Thoracic aorta (tissue), 2 donors: ENCODE measurements at places on chromosomes 4 and X.
A peak's percentile ranks its signal among the peaks of the same experiment; 100 is the strongest.

- peak; percentile 26 for DNase-seq
Measured at GRCh38 chr4:41143311-41144039, 70.9 kb downstream of the APBB2 start.

DNA sequence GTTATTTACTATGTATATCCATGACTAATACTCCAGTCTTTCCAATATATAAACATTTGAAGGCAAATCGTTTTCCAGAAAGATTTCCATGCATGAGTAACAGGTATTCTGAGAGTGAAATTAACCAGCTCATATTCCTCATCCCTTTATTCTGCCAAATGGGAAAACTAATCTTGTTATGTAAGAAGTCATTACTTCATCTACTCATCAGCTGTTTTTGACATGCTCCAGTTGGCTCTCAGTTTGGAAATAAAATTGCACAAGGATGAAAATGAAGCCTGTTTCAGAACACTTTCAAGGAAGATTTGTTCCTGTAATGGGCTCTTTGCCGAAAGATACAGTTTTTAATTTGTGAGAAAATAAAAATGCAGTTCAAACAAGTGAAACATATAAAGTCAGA, 121.9 kb downstream of the KCTD8 start:
- no peak for DNase-seq

- no peak for DNase-seq
Measured at GRCh38 chr4:137430171-137430570, 102.1 kb downstream of the PCDH18 start.

DNA sequence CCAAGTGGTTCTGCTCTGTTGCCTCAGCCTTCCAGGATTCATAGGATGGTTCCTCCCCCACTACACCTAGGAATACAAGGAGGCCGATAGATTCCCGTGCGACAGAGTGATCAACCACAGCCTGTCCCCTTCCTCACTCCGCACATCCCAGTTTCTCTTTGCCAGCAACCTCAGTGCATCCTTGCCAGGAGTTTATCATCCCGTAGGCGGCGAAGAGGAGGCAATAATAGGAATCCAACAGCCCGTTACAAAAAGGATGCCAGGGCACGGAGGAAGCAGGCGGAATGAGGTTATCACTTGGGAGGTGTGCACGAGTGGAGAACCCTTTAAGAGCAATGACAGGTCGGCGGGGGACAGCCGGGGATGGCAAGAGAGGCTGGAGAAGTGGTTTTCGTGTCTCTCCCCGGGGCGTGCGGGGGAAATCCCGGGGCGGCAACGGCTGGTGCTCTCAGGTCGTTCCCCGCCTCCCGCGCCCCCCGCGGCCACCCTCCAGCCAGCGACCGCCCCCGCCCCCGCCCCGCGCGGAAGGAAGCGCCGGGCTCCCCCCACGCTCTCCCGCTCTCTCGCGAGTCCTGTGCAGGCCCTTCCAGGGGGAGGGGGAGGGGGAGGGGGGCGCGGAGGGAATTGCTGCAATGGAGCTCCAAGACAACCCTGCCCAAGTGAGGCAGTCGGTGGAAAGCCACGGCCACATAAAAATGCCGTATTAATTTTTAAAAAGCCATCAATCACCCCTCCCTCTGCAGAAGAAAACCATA, 1.6 kb downstream of the PPP3CA start:
- DNase-seq, result no peak

DNA sequence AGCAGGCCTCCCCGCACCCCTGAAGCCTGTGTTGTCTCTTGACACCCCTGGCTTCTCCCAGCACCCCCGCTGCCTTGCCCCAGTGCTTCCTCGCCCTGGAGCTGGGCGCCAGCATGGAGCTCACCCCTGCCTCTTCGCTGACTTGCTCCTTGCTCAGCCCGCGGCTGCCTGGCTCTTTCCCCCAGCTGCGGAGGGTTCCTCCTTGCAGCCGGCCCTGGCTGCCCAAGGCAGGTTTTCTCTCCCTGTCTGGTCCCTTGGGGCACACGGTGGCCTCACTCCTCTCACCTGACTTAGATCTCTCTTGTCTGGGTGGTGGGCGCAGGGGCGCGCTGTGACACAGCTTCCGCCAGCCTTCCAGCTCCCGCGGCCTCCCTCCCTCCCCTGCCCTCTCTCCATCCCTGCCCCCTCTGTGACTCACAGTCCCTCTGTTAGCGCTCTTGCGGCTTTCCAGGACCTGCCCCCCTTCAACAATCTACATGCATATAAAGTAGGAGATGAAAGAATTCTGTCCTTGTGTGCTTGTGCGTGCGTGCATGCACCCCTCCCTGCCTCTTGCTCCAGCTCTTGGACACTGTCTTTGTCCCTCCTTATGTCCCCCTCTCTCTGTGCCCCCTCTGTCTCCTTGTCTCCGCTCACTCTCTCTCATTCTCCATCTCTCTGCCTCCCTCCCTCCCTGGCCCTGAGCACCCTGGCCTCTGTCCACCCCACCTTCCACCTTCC, 2.2 kb downstream of the PLXNB3 start:
- DNase-seq, result no peak

GRCh38 chr4:173909294-173909693, 374.2 kb downstream of the FBXO8 start:
- no peak for DNase-seq

DNA sequence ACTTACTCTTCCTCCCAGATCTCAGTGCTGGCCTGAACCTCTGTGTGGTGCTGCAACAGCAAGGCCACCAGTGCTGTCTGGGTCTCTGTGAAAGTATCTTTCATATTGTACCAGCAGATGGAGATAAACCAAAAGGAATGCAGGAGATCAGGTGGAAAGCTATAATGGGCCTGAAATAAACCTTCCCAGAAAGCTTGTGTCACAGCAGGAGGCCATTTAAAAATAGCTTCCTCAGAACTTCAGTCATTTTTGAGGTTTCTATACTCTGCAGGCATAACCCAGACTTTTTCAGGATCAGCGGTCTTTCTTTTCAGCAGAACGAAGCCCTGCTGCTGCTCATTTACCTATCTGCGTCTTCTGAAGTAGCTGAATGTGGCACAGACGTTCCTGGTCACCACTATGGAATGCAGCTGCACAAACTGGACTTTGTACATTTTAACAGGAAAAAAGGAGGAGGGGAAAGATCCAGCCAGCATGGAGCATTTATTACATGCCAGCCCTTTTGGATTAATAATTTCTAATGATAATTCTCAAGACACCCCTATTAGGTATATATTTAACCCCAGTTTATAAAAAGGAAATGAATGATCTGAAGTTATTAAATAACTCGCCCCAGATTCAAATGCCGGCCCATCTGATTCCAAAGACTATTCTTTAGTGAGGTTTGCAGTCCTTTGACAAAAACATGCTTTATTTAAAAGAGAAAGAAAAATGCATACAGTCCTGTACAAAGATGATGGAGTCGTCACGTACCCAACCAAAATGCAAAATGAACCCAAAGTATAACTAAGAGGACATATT, 119.7 kb downstream of the NFKB1 start:
- no peak for DNase-seq

- no peak for DNase-seq
Measured at GRCh38 chrX:155216940-155217440, 730 bp downstream of the VBP1 start.

DNA sequence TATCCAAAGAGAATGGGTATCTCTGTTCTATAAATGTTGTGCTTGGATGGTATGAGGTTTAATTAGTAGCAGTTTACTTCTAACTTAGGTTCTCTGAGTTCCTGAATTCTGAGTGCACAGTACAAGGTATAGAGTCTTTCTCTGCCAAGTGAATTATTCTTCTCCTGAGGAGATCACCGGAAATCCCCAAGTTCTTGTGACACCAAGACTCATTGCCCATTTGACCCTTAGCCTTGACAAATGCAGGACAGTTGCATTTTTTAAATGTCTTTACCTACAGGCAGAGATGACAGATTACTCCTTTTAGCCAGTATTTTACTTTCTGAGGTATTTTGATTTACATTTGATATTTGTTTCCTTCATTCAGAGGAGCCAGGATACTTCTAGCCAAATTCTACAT, 72.9 kb downstream of the MAOA start:
- no peak for DNase-seq

GRCh38 chr4:15340902-15341732, 86.7 kb upstream of the C1QTNF7 start:
- DNase-seq, result no peak

GRCh38 chr4:106473515-106473914, 104.9 kb upstream of the GIMD1 start:
- DNase-seq, result no peak

DNA sequence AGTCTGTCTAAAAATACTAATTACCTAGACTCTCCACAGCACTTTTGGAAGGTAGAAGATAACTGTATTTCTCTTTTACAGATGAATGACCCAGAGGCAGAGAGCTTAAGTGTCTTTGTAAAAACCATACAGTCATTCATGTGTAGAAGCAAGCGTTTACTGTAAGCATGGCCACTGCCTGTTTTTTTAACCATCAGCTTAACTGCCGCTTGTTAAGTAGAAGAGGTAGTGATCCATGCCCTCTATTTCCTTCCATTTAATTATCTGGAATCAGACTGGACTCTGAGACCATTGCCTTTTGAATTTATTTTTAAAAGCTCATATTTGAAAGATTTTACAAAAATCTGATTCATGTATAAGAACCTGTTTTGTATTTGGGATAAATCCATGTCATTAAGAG, 111.2 kb upstream of the TECRL start:
- no peak for DNase-seq

DNA sequence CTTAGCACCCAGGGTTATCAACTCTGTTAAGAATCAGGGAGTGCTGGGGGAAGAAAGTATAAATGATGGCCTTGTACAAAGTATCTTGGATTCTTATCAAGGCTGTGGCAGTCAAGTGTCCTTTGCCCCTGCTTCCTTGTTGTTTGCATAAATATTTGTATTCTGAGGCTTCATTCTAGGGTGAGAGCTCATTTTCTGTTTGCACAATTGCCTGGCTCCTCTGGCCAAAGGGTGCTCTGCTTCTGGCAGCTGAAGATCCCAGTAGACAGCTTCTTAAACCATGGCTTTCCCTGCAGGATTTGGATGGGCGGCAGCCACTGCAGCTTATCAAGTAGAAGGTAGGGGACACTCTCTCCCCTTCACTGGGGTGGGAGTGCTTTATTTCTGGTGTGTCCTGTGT, at the start of gene GBA3:
GBA3 (plus strand) TSS at position 202 of the 400 bp plus-strand sequence.
- DNase-seq, result no peak

- DNase-seq, result no peak
Measured at GRCh38 chr4:16725252-16725651, 173.2 kb downstream of the LDB2 start.

GRCh38 chr4:137541876-137542646, 9.8 kb upstream of the PCDH18 start:
- DNase-seq, result no peak

GRCh38 chrX:129719931-129720530, 18.7 kb upstream of the XPNPEP2 start:
- no peak for DNase-seq

GRCh38 chr4:41644288-41644914, 104.1 kb downstream of the PHOX2B start:
- no peak for DNase-seq

- no peak for DNase-seq
Measured at GRCh38 chrX:41250867-41251266, 83.1 kb upstream of the DDX3X start.

DNA sequence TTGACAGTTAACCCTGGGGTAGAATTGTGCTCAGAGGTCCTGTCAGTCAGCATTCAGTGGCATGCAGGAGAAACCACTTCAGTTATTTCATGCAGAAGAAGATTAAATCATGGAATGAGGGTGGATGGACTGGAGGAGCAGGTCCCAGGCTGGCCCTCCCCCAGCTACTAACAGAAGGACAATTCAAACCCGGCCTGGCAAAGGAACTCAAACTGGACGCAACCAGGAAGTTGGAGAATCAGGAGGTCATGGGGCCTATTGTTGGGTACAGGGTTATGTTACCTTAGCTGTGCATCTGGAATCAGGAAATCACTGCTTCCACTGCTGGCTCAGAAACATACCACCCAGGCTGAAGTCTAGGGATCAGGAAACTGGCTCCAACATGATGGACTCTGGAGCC, 121.4 kb downstream of the GPAT3 start:
- no peak for DNase-seq

GRCh38 chrX:63855896-63856295, 70.9 kb upstream of the ARHGEF9 start:
- no peak for DNase-seq

GRCh38 chr4:44118971-44119680, 329.5 kb downstream of the KCTD8 start:
- DNase-seq, result no peak

GRCh38 chr4:156596706-156597329, 374.8 kb downstream of the PDGFC start:
- no peak for DNase-seq

DNA sequence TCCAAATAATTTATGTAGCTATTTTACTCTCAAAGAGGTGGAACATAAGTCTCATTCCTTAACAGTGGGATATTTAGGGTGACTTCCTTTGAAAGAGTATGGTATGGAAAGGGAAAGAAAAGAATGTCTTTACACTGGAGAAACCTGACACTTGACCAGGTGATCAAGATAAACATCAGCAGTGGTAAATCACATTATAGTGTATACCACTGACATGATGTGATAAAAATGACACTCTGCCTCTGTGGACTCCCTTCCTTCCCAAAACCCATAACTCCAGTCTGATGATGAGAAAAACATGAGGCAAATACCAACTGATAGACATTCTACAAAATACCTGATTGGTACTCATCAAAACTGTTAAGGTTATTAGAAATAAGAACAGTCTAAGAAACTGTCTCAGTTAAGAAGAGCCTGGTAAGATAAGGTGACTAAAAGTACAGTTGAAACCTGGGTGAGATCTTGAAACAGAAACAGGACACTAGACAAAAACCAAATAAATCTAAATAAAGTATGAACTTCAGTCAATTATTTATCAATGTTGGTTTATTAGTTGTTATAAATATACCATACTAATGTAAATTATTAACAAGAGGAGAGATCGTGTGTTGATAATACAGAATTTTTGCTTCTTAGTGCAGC, 144.2 kb upstream of the PCDH18 start:
- DNase-seq, result no peak

DNA sequence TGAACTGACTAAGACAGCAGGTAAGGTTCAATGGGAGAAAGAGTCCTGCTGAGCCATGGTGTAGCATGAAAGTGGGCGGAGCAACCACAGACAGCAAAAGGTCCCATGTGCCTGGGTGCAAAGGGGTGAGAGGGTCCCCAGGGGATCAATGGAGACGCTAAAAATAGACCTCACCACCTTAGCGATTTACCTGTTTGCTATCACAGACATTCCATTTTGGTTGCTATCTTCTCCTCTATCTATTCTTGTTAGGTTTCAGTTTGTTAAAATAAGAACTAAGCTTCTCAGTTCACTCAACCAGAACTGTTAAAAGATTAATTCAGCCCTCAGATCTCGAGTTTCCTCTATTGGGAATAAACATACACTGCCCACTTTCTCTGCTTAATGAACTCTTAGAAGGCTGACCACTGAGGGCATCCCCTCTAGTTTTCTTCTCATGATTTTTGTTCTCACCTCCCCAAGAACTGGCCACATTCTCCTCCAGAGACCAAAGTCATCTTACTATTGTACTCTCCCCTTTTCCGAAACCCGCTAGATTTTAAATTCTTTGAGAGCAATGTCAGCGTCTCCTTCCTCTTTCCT, 136.7 kb downstream of the PARM1 start:
- no peak for DNase-seq

DNA sequence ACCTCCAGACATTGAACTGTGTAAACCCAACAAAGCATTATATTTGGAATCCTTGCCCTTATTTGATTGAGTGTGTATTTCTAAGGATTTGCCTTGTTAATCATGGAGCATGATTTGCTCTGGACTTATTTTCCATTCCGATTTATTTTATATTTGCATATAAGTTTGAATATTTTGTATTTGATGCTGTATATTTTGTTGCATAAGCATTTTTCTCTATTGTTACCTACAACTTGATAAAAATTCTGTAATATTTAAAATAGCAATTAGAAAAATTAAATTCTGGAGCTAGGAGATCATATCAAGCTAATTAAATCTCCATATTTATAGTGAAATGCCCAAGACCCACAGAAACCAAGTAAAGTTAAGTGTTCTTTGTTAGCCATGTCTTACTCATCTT, 47.2 kb downstream of the USO1 start:
- DNase-seq, result no peak
